ENCODE measurements at places on chromosomes 2 and 18.

GRCh38 chr2:17544256-17544655 lies 3.8 kb downstream of the VSNL1 start:
- peak; percentile 52 for DNase-seq

DNA sequence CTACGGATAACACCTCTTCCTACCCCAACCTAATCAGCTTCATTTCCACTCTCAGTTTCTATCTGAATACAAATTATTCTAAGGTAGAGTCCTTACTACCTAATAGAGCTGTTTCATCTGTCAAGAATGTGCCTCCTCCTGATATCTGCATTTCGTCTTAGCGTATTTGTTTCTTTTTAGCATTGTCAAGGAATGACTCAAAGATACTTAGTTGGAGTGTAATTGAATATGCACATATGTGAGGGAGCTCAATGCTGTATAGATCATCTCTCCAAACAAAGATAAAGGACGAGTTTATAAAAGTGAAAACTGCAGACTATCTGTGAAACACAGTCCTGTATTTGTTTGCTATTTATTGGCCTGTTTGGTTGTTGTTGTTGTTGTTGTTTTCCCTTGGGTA lies 2059.4 kb upstream of the CELF4 start:
- peak; percentile 42 for DNase-seq

- DNase-seq, result peak; percentile 87
Observed at GRCh38 chr18:48922801-48923730, 27.7 kb downstream of the SMAD7 start.

- no peak for DNase-seq
Observed at GRCh38 chr2:73468376-73468775, 82.7 kb downstream of the ALMS1 start.

DNA sequence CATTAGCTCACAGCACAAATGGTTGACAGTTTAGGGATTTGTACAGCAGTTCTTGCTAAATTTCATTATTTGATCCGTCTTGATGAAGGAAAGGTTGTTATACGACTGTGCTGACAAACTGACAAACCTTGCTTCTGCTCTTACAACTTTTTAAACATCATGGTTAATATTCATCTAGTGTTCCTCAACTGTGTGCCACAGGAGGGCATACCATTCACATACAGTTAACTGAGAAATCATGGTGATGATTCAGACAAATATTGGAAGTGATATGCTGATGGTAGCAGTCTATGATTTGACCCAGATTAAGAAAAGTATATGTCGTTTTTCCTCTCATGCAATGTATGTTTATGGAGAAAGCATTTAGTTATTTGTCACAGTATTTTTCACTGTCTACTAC lies 129.8 kb upstream of the FSIP2 start:
- DNase-seq, result peak; percentile 48

GRCh38 chr18:42338683-42339082 lies 383.6 kb downstream of the PIK3C3 start:
- no peak for DNase-seq

GRCh38 chr2:54741250-54741649 lies 17.8 kb downstream of the EML6 start:
- DNase-seq, result peak; percentile 30

DNA sequence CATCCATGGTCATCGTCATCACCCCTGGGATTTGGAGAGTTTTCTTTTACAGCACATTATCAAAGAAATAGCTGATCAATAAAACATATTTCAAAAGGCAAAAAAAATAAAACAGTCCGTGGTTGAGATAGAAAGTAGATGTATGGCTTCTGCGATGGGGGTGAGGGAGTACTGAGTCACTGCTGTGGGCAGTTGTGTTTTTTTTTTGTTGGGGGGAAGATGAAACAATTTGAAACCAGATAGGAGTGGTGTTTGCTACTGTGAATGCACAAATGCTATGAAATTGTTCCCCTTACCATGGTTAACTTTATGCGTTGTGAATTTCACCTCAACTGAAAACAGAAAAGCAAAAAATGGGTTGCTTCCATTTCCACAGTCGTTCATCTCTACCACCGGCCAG lies 11.9 kb upstream of the SALL3 start:
- no peak for DNase-seq

Data from adipocyte (in vitro differentiated cells).